ENCODE measurements at places on chromosomes 16 and 17.

GRCh38 chr16:88909431-88910210 is 43.2 kb upstream of the PABPN1L start:
- DNase-seq = no peak

DNA sequence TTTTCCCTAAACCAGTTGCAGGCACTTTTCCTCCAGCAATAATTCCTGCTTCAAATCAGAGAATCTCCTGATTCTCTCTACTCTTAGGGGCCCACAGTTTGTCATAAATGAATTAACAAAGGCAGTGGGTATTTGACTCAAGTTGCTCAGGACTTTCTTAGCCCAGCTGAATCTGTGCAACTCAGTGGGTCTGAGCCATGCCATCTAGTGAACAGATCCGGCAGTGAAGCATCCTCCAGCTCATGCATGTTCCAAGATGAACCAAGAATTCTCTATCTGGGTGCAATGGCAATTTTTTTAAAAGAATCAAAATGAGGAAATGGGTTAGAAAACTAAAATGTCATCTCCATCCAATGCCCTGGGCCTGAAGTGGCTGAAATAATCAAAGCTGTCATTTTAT is 575.2 kb upstream of the CDH11 start:
- DNase-seq = no peak

GRCh38 chr17:2924211-2924610 is 128.0 kb downstream of the RAP1GAP2 start:
- DNase-seq = no peak

DNA sequence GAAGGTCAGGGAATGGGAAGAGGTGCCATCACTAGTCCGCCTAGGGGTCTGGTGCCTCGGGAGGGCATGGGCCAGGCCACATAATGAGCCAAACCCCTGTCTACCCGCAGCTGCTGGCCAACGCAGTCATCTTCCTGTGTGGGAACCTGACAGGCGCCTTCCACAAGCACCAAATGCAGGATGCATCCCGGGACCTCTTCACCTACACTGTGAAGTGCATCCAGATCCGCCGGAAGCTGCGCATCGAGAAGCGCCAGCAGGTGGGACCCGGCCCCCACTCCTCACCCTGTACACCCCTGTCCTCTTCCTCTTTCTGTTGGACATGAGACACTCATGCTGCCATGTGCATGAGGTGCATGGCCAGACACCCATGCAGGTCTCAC is 26.2 kb downstream of the ADCY7 start:
- DNase-seq = no peak

DNA sequence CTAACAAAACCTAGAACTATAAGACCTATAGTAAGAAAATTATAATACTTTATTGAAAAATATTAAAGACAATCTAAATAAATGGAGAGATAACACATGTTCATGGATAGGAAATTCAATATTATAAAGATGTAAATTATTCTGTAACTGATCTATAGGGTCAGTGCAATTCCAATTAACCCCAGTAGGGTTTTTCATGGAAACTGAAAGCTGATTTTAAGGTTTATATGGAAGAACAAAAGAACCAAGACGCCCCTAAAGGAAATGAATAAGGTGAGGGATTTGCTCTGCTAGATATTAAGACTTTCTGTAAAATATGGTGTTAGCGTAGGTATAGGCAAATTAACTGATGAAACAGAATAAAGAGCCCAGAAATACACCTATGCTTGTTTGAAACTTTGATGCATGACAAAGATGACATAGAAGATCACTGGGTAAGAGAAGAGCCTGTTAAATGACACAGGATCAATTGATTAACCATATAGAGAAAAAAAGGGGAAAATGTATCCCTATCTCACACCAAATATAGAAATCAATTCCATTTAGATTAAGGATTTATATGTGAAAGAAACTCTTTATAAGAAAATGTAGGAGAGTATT is 3.0 kb downstream of the ICAM2 start:
- no peak for DNase-seq

DNA sequence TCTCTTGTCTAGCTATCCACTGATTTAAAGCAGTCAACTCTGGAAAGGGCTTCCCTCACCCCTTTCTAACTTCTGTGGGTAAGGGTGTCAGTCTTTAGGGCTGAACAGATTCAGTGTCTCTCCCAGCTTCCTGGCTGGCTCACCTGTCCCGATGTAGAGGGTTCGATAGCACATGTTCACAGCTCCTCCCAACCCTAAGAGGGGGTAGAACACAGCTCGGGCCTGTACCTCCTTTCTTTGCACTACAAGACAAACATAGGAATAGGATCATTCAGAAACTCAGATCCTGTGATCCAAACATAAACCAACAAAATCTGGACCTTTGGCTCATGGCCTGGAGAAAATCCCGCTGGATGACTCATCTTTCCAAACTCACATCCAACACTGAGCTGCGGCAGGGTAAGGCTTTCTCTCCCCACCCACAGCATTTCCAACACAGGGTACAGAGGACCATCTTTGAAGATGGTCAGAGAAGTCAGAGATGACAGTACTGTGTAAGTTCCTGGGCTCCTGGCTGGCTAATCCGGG is 5.8 kb upstream of the DHRS13 start:
- no peak for DNase-seq

GRCh38 chr17:50189550-50190292 is 11.7 kb downstream of the COL1A1 start:
- no peak for DNase-seq

- DNase-seq = no peak
Measured at GRCh38 chr17:17150448-17150800, 55.7 kb downstream of the PLD6 start.

- no peak for DNase-seq
Measured at GRCh38 chr16:85871756-85872155, 27.2 kb upstream of the IRF8 start.

DNA sequence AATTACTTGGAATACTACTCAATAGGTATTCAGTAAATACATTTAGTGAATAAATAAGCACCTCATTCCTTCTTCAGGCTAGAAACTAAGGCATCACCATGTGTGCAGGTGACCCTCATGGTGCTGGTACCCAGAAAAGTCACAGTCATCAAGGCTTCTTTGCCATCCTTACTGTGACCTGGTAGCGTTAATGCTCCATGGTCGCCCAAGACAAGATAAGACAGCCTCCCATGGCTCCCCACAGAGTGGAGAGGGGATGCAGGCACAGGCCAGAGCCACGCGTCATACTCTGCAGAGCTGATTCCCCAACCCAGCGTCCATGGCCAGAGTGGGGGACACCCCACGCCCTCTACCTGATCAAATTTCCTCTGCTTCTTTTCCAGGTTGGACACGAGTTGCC is 73.8 kb downstream of the NDE1 start:
- DNase-seq = no peak

- DNase-seq = no peak
Measured at GRCh38 chr16:49964973-49965372, 60.1 kb upstream of the CNEP1R1 start.

DNA sequence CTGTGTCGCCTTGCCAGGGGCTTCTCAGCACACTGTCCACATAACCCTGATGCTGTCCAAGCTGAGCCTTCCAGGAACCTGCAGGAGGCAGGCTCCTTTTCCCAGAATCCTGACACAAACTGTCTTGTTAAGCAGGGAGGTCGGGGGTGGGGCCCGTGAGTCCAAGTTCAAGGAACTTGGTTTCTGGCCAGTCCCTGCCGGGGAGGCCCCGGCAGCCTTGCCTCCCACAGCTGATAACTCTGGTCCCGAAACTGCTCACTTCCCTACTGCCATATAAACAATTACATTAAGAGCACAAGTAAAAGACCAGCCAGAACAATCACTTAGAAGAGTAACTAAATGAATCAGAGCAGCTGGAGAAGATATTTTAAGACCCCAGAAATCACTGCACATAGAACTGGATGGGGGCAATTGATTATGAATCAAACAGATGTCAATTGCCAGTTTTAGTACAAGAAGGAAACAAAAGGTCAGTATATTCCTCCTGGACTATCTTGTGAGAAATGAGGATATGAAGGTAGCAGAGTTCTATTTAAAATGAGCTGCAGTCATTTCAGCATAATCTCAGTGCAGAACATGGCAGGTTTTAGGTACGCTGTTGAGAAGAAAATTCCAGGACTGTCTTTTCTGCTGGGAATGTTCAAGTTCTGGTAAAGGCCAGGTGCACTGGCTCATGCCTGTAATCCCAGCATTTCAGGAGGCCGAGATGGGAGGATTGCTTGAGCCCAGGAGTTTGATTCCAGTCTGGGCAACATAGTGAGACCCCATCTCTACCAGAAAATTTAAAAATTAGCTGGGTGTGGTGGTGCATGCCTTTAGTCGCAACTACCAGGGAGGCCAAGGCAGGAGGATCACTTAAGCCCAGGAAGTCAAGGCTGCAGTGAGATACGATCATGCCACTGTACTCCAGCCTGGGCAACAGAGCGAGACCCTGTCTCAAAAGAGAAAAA is 169.8 kb downstream of the PITPNC1 start:
- no peak for DNase-seq

GRCh38 chr17:75096082-75096625 is 8.4 kb downstream of the SLC16A5 start:
- no peak for DNase-seq

DNA sequence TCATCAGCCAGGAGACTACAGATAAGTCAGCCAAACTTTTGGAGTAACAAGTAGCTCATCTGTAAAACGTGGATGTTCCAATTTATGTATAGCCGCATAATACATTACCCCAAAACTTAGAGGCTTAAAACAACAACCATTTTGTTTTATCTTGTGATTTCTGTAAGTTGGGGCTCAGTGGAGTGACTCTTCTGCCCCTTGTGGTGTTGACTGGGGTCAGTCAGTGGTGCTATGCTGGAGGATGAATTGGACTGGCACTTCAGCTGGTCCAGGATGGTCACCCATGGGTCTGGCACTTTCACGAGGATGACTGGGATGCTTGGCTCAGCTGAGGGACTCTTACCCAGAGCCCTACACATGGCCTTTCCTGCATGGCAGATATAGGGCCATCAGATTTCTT is 172.5 kb downstream of the WWOX start:
- DNase-seq = no peak

DNA sequence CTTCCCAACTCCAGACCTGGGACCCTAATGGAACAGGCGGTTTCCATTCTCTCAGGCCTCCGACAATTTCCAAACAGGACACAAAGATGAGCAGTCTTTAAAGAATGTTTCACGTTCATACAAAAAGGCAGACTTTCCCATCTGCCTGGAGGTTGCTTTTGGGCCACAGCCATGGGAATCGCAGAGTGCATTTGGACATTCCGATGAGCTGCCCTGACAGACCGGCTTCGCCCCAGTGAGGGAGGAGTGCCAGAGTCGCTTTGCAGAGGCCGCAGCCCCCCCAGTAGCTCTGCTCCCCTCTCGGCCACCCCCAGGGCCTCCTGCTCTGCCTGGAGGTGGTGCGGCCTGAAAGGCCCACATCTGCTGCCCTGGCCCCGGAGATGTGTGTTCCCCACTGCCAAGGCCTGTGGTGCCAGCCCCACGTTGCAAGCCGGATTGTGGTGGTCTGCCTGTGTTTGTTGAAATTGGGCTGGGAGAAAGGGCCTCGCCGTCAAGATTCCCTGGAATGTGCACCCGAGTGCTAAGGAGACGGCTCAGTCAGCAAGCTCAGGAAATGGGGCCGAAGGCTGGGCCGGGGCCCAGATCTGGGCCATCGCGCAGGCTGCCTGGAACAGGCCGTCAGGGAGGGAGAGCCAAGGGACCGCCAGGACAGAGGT is 89.8 kb downstream of the C16orf95 start:
- DNase-seq = no peak

- no peak for DNase-seq
Measured at GRCh38 chr17:28249706-28250105, 69.3 kb upstream of the TMEM97 start.

DNA sequence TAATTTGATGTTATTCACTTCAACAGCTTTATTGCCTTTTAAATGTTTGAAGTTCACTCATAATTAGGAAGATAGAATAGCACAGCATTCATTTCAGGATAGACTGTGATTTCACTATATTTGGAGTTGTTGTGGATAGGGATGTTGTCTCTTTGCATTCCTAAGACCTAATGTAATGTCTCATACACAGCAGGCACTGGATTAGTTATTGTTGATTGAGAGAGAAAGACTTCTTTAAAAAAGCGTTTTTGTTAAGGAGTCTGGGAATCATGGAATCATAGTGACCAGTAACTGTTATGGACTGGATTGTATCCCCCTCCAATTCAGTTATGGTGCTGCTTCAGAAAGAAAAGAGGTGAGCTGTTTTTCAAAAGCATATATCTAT is 122.0 kb downstream of the USP22 start:
- no peak for DNase-seq

GRCh38 chr17:44707755-44708400 is 587 bp upstream of the DBF4B start:
- no peak for DNase-seq

DNA sequence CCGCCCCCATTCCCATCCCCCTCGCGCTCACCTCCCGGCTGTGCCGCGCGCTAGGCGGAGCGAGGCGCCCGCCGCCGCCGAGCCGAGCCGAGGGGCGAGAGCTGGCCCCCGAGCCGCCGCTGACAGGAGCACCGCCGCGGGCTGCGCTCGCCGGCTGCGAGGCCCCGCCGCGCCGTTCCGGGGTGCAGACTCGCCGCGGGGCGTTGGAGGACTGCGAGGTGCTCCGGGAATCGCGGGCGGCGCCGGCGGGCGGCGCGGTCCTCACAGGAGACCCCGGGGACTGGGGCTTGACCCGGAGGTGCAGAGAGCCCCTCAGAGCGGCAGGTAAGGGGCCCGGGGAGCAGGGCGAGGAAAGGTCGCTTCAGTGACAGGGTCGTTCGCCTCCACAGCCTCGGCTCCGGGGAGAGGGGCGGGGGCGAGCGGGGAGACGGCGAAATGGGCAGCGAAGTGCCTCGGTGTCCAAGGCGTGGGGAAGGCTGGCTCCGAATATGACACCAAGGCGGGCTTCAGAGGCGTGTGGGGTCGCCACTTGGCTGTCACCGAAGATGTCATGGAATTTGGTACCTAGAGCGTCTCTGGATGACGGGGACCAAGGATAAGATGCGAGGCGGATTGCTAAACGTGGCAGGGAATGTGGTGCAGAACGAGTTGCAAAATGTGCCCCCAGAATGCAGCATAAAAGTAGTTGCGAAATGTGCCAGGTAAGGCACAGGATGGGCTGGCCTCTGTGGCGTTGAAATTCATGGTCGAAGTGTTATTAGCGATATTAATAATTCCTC is 580 bp downstream of the TANC2 start:
- DNase-seq = peak; percentile 36

DNA sequence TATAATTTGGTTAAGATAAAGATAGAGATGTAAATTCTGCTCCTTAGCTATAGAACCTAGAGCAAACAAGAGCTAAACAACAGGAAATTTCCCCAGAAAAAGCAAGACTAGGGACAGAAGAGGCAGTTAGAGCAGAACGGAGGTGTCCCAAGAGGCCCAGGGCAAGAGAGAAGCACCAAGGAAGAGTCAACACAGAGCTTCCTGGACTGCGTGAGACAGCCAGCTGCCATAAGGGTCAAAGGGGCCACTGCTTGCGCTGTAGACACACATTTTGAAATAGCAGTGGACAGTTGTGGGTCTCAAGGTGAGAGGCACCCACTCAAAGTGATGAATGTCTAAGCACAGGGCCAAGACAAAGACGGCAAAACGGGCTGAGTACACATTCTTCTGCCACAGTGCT is 156.6 kb downstream of the PARN start:
- DNase-seq = no peak

GRCh38 chr17:42131981-42132432 is 9.4 kb downstream of the HSPB9 start:
- no peak for DNase-seq

All from CD8-positive, alpha-beta T cell (primary cell).